Activated T-cell treated with anti-CD3 and anti-CD28 coated beads, Interleukin-2, amount 50 U/mL, for 24 hours (primary cell): ENCODE measurements at places on chromosomes 12 and 14.

DNA sequence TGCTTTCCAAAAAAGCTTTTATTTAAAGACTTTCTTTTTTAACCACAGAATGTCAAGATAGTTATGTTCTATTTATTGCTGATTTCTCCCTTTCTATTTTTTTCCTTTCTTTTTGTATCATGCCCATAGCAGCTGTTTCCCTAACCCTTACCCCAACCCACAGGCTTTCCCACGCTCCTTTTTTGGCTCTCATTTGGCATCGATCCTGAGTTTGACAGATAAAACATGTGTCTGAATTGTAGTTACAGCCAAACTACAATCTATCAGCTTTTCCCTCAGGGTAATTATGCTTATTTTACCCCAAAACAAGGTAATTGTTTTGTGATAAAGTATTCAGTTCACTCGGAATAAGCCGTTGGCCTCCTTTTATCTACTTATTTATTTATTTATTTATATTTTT lies 46.7 kb downstream of the PDE3A start:
- DNase-seq, result no peak

- no peak for DNase-seq
Observed at GRCh38 chr12:82383930-82384552, 25.7 kb downstream of the METTL25 start.

DNA sequence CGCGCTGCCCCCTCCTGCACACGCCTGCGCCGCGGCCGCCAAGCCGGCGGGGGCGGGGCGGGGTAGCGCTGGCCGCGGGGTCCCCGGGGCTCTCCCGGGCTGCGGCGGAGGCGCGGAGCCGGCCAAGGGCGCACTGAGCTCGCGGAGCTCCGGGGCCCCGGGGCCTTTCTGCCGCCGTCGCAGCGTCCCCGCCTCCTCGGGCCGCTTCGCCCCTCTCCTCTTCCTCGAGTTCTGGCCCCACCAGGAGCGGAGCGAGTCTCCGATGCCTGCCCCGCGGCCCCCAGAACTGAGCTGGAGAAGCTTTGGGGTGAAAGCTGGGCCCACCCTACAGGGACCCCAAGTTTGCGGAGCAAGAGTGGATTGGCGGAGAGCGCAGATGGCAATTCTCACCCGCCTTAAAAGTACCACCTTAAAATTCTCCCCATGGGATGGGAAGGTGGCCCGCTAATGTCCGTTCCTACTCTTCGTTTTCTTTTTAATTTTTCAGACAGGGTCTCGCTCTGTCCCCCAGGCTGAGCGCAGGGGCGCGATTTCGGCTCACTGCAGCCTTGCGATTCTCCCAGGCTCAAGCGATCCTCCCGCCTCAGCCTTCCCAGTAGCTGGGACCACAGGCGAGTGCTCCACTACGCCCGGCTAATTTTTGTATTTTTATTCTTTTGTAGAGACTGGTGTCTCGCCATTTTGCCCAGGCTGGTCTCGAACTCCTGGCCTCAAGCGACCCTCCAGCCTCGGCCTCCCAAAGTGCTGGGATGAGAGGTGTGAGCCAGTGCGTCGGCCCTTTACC lies 129.6 kb downstream of the NDUFA12 start:
- no peak for DNase-seq

DNA sequence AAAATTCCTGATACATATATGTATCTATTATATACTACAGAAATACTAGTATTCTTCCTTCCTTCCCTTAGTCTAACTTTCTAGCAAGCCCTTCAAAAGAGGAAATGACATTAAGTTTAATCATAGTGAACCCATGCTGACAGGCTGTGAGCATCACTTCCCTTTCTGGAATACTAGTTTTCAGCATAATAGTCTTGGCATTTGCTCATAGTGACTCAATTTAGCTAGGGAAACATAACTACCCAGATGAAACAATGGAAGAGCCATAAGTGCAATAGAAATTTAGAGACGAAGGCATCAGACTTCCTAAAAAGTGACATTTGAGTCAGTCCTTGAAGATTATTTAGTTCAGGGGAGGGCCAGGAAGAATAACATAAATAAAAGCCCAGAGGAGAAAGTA lies 184.5 kb upstream of the CRY1 start:
- no peak for DNase-seq

DNA sequence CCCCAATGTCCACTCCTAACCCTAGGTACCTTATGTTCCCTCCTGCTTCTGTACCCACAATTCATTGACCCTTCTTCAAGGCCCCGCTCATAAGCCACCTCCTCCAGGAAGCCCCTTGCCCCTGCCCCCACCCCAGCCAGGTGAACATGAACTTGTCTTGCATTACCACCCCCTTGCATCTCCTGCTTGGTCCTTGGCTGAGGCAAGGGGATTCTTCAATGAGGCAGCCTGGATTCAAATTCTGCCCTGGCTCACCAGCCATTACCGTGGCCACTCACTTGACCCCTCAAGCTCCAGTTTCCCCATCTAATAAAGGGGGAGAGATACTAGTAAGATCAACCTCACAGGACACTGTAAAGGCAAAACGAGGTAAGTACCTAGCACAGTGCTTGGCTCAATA lies 193.1 kb downstream of the DICER1 start:
- DNase-seq, result no peak

- DNase-seq, result no peak
Observed at GRCh38 chr14:89185919-89186855, 230.8 kb downstream of the FOXN3 start.

DNA sequence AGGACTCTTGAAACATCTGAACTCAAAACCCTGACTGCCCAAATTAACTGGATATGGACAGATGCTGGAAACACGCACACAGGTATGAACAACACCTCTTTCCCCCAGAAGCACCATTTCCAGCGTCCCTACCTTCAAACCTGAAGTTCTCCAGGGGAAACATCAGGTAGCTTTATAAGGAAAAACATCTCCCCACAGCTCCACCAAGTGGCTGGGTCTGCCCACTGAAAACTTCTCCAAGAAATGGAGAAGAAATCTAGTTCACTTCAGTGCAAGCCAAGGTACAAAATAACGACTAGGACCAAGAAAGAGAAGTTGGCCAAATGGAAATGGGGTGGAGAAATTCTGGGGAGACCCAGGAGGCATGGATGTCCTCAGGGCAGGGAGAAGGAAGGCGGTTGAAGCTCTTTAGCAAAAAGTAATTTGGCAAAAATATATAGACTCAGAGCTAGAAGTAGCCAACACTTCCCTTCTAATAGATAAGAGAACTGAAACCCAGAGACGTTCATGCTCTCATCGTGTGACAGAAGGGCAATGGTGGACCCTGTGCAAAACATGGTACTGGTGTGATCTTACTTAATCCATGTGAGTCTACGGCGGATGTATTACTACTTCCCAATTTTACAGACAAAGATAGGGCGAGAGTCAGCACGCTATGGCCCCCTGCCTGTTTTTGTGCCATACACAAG lies 10.5 kb upstream of the NUAK1 start:
- DNase-seq, result no peak

DNA sequence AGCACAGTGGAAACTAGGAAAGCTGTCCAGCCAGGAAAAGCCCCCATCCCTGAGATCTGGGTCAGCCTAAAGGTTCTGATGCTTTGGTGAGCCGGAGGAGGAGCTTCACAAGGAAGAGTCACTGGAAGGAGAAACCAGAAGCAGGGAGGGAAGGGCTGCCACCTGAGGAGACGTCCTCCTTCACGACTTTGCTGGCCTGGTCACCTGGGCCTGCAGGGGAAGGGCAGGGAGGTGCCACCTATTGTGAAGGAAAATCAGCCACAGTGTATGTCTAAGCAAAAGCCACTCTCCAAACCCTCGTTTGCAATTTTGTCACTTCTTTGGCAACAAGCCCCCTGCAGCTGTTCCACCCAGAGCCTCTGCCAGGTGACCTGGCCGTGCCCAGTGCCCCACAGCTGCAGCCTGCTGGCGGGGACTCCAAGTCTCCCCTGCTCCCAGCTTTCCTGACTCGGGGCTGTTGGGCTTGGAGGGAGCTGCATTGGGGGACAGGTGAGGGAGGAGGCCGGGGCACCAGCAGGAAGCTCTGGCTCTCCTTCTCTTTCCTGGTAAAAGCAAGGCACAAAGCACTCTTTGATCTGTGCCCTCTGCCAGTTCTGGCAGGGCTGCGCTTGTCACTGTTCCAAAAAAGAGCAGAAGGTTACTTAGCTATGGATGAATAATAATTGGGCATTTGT lies 120.9 kb upstream of the BCL2L14 start:
- no peak for DNase-seq

GRCh38 chr14:101076451-101077198 lies 173.1 kb upstream of the RTL1 start:
- DNase-seq, result no peak

GRCh38 chr12:57142121-57142520 lies 5.3 kb downstream of the LRP1-AS start:
- no peak for DNase-seq

- DNase-seq, result no peak
Observed at GRCh38 chr12:73726881-73727280, 810.8 kb upstream of the ATXN7L3B start.

DNA sequence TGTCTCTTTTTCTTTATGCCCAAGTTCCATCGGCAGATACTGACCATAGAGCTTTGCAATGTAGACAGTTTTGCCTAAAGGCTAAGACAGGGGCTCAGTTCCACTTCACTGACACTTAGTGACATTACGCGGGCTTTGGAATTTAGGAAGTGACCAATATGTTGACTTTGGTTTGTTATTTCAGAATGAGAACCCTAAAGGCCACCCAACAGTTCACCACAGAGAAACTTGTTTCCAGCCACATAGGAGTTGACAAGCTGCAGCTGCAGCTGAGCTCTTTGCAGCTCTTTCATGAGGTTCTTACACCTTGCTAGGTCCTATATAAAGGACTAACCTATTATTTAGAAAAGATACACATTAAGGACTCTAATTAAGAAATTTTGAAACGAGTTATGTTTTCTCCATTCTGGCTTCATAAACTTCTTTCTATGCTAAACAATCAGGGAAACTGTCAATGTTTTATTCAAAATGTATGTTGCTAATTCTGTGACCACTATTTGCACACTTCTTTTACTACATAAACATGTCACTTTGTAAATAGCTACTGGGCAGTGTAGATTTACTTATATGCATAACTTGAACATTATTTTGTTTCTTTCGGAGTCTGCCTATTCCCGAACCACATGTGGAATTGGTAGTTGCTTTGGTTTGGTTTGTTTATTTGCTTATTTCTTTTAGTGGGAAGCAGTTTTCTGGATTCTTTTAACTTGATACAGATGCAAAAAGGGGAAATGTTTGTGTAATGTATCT lies 18.5 kb upstream of the KLRD1 start:
- DNase-seq, result no peak

DNA sequence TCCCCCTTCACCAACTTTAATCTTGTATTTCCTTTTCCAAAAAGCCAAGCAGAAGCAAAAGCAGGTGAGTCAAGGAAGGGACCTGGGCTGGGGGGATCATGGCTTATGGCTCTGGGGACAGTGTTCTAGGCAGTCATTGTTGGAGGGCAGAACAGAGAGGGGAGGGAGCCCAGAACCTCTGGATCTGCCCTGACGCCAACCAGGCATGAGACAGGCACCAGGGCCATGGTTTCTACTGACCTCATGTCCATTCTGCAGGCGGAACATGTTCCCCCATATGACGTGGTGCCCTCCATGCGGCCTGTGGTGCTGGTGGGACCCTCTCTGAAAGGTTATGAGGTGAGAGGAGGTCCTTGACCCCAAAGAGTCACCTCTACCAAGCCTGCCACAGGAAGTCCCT lies 6.6 kb downstream of the CACNB3 start:
- DNase-seq, result no peak

GRCh38 chr12:85476756-85477155 lies 196.7 kb downstream of the ALX1 start:
- no peak for DNase-seq

DNA sequence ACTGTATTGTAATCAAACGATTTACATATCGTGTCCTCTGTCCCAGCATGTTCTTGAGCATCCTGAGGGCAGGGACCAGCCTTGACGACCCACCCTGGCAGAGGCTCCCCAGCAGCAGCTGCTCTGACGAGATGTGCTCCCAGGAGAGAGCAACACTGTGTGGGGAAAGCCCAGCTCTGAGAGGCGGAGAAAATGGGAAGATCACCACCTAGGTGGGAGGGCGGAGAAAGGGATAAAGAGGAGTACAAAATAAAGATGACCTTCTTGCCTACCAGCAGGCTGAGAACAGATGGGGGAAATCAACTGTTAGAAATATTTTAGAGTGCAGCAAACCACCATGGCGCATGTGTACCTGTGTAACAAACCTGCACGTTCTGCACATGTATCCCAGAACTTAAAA lies 71.5 kb upstream of the CAPRIN2 start:
- DNase-seq, result no peak

GRCh38 chr14:86796221-86797074 lies 1196.5 kb downstream of the GALC start:
- no peak for DNase-seq
